ENCODE measurements at places on chromosomes 16 and 17.

- no peak for DNase-seq
These were observed 86.8 kb upstream of the SALL1 start for GRCh38 chr16:51237861-51238378.

DNA sequence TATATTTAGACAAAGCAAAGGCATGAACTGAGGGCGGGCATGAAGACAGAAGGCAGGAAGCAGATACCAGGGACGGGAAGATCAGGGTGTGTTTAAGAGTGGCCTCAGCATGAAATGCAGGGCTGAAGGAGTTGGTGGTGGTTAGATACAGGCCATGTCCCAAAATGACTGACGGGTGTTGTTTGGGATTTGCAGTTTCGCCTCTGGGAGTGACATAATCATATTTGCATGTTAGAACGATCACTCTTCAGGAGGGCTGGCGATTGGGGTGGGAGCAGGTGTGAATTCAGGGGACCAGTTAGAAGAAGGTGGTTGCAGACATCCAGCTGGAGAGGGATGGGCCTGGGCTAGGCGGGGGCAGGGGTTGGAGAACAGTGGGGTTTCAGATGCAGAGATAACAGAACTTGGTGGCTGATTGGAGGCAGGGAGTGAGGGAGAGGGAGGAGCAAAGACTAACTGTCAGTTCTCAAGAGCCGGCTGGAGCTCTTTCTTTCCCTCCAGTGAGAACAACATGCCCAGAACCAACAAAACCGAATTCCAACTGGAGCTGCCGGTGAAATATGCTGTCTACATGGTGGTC lies 27.2 kb upstream of the ITGAX start:
- DNase-seq: no peak

GRCh38 chr17:68205808-68206720 lies 41.8 kb upstream of the AMZ2 start:
- peak; percentile 55 for DNase-seq

DNA sequence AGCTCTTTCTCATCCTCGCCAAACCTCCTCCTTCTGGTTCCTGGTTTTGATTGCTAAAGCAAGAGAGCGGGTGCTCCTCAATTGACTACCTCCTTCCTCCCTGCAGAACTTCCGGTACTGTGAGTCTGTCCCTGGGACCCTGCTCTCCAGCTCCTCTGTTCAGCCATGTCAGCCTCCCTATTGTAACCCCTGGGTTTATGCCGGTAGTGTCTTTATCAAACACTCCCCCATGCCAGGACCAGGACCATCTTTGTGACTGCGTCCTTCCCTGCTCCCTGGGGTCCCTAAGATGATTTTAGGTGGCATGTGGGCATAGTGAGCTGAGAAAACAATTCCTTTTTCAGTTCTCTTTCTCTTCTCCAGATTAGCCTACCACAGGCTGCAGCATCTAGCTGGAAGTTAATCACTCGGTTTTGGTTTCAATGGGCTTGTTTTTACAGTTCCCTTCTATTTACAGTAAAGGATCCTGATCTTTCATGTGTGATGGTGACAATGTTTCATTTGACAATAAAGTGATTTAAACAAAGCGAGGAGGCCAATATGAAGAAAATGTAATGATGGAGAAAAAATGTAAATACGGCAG lies 27.7 kb upstream of the IL21R start:
- DNase-seq: no peak

- no peak for DNase-seq
These were observed 207.6 kb downstream of the NPIPB11 start for GRCh38 chr16:29198731-29199521.

GRCh38 chr17:32927724-32928585 lies at the start of gene TMEM98:
Gene TMEM98, plus strand, starts transcription at chr17:32928153. Its CDS starts 3,376 bp downstream, at chr17:32931529.
- no peak for DNase-seq
